ENCODE measurements at places on chromosomes 4 and X.

DNA sequence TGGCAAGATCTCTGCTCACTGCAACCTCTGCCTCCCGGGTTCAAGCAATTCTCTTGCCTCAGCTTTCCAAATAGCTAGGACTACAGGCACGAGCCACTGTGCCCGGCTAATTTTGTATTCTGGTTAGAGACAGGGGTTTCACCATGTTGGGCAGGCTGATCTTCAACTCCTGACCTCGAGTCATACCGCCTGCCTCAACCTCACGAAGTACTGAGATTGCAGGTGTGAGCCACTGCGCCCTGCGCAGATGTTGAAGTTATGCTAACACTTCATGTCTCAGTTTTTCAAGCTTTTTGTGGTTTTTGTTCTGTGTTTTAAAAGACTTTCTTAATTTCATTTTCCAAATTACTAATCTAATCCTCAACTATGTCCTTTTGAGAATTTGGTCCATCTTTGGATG, 154.4 kb upstream of the TLL1 start:
- DNase-seq, result no peak

DNA sequence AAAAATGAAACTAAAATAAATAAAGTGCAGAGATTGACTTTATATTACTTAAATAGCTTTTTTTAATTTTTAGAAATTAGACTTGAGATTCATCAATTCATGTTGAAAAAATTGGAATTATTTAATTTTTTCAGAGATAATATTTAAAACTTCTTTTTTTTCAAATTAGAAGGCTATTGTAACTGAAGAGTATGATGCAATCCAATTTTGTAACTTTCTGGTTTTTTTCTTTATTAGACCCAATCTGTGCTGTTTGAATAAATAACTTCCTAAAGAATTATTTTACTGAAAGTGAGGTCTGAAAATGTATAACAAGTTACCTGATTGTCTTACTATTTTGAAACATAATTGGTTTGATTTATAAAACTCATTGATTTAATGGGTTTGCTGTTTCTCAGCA, 200.9 kb downstream of the MAD2L1 start:
- DNase-seq, result no peak

GRCh38 chr4:1047976-1048772, 36.7 kb downstream of the FGFRL1 start:
- no peak for DNase-seq

DNA sequence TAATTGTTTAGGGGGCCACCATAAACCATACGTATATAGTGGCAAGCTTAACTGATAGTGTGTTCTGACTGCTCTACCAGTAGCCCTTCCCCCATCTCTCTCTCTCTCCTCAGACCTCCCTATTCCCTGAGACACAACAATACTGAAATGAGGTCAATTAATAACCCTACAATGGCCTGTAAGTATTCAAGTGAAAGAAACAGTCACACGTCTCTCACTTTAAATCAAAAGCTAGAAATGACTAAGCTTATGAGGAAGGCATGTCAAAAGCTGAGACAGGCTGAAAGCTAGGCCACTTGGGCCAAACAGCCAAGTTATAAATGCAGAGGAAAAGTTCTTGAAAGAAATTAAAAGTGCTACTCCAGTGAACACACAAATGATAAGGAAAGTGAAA, 78.0 kb downstream of the PRDM5 start:
- DNase-seq, result no peak

DNA sequence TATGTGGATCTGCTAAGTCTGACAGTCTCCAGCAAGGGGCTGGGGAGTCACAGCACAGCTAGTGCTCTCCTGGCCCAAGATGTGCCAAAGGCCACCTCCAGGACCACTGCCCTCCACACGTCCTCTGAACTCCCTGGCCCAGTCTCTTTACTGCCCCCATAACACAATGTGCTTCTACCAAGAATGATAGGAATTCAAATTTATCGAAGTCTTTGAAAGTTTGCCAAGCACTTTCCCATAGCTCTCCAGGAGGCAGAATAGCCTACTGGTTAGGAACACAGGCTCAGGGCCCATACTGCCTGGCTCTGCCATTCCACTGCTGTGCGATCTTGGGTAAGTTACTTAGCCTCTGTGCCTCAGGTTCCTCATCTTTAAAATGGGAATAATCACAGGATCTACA, 86.7 kb downstream of the NHSL2 start:
- DNase-seq, result no peak

GRCh38 chr4:180650273-180650672, 1592.9 kb upstream of the TENM3 start:
- no peak for DNase-seq

GRCh38 chr4:160846121-160846520, 1317.7 kb downstream of the FSTL5 start:
- DNase-seq, result no peak

DNA sequence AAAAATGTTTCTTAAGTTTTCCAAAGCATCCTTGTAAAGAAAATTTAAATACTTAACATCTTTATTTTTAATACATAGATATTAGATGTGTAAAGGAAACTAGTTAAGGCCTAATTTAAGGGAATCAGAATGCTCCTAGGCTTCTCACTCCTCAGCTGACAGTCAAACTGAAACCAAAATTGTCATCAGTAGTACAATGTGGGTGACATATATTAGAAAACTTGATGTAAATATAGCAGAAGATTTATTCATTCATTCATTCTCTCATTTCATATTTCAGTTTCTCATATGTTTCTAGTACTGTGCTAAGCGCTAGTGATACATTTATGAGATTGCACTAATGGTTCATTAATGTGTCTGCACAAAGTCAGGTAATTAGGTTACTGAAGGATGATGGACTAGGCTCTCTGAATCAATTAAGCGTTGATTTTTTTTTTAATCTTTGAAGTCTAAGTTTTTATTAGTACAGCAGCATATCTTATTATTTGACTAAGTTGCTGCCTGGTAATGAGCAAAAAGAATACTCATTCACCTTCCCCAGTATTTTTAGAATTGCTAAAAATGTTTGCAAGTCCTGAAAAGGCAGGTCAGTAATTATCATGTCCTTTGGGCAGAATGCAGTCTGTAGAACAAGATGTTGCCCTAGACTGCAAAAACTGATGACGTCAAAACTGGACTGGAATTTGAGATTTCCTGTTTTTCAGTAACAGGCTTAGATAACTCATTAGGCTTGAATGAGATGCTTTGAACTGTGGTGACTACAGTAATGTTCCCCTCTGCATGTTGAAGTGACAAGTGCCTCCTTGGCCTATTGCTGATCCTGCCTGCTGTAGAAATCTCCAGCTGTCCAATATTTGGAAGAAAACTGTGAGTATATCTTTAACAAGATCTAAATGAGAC, 128.7 kb downstream of the ARHGAP24 start:
- no peak for DNase-seq

GRCh38 chr4:77044461-77045150, 31.2 kb downstream of the CCNI start:
- DNase-seq, result peak; percentile 80
